ENCODE measurements at places on chromosomes 7 and 10.

GRCh38 chr7:22613496-22613895, 113.5 kb upstream of the IL6 start:
- no peak for DNase-seq

- no peak for DNase-seq
Observed at GRCh38 chr10:129386415-129387257, 80.4 kb upstream of the MGMT start.

DNA sequence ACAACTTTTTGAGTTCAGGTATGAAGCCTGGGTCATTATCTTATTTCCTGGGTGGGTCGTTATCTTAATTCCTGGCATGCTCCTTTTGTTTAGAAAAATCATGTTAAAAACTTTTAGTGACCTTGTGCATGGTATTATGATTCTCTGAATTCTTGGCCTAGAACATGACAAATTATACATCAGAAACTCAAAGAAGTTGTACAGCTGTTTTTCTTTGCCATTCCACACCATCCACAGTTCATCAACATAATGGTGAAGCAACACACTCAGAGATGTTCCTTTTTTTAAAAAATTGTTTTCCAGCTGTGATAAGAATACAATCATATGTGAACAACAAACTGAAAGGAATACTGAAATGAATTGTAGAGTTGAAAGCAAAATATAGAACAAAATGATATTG, 149.2 kb upstream of the SEMA3D start:
- no peak for DNase-seq

- no peak for DNase-seq
Observed at GRCh38 chr10:72080042-72080975, 8.0 kb downstream of the SPOCK2 start.

DNA sequence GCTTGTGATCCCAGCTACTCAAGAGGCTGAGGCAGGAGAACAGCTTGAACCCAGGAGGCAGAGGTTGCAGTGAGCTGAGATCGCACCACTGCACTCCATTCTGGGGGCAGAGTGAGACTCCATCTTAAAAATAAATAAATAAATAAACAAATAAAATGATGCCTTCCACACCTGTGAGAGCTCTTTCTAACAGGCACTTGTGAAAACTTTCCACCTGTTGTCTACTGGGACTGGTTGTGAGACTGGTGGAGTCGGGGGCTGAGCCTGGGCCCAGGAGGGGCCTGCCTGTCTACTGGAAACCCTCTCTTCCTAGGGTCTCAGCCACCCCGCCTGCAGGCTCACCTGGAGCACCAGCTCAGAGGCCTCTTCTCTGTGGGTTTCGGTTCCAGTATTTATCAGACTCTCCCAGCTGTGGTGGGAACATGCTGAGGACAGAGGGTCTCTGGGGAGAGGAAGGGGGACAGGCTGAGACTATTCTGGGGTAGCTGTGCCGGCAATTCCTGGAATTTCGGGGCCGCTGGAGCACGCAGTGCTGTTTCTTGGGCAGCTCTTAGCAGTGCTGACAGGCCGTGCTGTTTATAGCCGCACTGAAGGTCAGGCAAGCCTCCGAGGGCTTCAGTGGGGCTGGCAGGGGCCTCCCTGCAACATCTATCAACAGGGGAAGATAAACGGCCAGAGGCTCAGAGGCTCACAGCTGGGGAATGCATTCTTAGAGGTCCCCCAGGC, 3.8 kb downstream of the LDB3 start:
- DNase-seq = no peak

GRCh38 chr10:80382989-80383388, 25.4 kb upstream of the PRXL2A start:
- DNase-seq = peak; percentile 62

GRCh38 chr10:90222372-90222771, 521.0 kb downstream of the KIF20B start:
- peak; percentile 10 for DNase-seq

DNA sequence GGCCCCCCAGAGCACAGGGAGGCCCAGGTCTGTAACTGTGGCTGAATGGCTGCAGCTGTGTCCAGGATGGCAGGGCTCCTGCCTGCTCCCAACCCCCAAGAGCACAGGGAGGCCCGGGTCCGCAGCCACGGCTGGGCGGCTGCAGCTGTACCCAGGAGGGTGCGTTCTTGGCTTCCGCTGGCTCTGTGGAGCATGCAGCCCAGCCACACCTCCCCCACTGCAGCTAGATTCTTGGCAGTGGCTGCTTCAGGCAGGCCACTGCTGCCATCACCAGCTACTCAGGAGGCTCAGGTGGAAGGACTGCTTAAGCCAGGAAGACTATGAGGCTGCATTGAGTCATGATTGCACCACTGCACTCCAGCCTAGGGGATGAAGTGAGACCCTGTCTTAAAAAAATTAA, 27.9 kb downstream of the C7orf25 start:
- DNase-seq = no peak

DNA sequence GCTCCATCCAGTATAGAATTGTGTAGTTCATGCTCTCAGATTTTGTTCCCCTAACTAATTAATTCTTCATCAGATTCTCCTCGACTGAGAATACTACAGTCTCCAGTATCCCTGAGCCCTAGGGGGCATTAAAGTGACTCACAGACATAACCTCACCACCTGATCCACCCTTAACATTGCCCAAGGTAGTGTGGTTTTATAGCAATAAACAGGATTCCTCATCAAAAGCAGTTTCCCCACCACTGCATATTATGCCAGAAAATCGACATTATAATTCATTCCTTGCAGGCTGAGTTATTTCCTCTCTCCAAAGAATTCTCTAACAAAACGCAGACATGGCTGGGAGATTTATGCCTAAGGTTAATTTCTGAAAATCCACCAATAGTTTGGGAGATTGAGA, 1402.5 kb upstream of the CELF2 start:
- DNase-seq = no peak

DNA sequence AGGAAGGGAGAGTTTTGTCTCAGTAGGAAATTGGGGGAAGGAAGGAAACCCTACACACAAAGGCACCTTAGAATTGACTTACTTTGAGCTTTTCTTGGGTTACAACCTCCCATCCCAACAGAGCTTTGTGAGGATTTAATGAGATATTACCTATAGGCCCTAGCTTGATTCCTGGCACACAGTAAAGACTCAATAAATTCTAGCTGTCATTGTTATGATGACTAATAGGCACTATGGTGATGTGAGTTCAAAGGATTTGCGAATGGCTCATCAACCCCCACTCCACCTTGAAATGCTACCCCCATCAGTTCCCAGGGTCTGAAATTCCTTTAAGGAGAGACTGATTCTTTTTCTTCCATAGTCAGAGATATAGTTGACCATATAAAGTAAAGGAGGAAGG, 67.9 kb upstream of the SMNDC1 start:
- peak; percentile 79 for DNase-seq
